Stimulated activated CD8-positive, alpha-beta memory T cell treated with anti-CD3 and anti-CD28 coated beads, Interleukin-4, amount 100 ng/mL, for 1 hour (primary cell): ENCODE measurements at places on chromosomes 2 and 18.

DNA sequence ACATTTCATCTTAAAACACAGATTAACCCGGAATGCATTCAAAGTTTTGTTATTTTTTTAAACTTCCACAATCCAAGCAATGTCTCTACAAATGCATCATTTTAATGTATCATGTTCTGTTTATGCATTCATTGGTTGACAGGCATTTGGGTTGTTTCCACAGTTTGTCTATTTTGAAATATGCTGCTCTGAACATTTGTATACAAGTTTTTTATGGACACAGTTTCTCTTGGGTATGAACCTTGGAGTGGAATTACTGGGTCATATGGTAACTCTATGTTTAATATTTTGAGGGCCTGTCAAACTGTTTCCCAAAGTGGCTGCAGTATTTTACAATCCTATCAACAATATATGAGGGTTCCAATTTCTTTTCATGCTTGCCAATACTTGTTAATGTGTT lies 57.3 kb downstream of the GULP1 start:
- no peak for DNase-seq

DNA sequence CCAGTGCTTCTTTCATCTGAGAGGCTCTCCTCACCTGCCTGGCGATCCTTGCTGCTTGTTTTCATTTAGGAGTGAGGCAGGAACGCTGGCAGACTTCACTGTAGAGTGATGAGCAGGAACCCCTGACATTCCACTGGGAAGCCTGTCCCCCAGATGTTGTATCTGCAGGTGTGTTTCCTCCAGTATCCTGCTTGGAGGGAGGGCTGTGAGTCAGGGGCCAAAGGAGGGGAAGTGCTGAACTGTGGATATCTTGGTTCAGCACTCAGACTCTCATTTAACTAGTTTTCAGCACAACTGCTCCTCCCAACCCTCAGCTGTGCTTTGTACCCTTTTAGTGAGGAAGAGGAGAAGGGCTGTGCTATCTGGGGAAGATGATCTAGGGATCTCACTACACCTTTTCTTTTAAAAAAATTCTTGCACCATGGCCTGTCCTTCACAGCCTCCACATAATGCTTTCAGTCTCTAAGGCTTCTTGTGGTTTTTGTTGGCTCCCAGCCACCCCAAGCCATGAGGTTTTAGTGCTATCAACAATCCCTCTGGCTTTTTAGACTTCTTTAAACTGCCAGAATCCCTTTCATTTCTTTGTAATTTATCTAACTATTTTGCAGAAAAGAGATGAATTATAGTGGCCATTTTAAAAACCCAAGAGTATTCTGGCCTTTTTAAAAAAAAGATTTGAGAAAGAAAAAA lies 11.2 kb downstream of the ANKAR start:
- no peak for DNase-seq

- DNase-seq, result no peak
Measured at GRCh38 chr2:190551928-190552327, 17.4 kb upstream of the NEMP2 start.

DNA sequence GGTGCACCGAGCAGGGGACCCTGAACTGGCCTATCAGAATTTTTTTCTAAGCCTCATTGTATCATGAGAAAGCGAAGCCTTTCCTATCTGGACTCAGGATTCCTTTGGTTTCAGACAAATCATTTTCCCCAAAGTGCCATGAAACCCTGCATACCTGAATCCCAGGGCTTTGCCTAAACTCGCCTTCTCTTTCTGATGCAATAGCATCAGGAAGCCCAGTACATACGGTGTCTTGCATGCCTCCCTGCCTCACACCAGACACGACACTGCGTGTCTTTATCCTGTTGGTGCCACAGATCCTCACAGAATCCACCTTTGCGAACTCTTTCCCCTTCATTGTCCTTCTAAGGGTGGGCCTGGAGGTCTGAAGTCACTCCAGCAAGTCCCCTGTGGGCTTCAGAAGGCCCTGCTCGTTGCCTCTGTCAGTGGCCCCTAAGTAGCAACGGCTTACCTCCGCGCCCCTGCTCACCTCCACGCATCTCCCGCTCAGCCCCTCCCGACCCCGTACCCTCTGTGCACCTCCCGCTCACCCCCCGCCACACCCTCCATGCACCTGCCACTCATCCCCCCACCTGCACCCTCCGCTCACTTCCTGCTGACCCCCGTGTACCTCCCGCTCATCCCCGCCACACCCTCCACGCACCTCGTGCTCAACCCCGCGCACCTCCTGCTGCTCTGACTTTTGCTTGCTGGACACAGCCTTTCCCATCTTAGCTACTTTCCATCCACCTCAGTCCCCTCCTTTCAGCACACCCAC lies 83.4 kb downstream of the TPGS2 start:
- DNase-seq, result no peak

- no peak for DNase-seq
Measured at GRCh38 chr2:240626531-240627300, 1.4 kb downstream of the GPR35 start.
